ENCODE measurements at places on chromosomes 2 and 18. TPM values are rescaled to one million over a fixed set of nuclear protein-coding genes. Genes with fewer than 3 reads are reported as not detected.

DNA sequence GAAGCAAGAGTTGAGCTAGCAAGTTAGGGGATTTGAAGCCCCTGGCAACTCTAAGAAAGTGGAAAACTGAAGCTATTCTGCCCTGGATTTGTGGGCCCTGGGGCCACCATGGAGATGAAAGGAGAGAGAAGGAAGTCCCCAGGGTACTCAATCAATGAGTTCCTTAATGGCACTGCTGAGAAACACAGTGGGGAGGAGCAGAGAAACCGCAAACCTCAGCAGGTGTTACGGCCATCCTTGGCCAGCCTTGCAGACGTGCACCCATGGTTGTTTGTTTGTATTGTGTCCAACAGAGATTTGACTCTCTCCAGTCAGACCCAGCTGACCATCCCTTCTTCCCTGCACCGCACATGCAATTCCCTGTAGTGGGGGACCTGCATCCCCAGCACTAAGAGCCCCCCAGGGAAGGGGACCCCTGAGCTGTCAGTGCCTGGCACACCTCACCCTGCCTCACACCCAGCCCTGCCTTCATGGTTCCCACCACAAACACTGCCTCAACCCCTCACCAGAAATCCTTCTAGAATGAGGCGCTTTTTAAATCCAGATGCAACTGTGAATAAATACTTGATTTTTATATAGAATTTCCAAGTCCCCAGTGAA lies 255.3 kb downstream of the SH3BP4 start:
- no peak for DNase-seq

- peak; percentile 29 for DNase-seq
These were observed 539.5 kb downstream of the NRXN1 start for GRCh38 chr2:50492477-50492851.

- no peak for DNase-seq
These were observed 527.6 kb downstream of the SATB2 start for GRCh38 chr2:198930170-198930569.

DNA sequence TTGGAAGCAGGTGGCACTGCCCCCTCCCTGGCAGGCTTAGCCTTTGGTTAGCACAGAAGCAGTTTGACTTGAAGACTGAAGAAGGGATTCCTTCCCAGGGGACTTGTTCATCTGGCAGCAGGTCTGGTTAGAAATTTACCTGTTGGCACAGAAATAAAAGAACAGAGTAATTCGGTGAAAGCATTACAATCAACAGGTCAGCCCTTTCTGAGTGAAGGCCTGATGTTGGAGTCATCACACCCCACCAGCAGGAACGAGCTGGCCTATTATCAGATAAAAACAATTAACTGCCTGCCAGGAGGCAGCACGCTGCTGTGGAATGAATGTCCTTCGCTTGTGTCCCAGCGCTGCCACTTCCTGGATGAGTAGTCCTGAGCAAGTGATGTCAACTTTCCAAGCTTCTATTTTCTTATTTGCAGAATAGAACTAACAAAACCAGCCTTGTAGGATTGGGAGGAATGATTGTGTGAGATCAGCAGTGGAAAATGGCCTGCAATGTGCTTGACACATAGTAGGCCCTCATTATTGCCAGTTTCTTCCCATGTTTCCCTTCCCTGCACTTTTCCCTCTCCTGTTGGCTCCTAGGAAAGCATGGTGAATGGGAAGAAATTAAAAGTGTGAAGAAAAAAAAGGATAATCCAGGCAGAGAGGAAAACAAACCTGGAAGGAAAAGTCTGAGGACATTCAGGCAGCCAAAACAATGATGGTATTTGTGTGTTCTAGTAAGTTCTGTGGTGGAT lies 29.0 kb downstream of the LGALSL start:
- DNase-seq = peak; percentile 18

The ZNF804A gene
- total RNA-seq = 0.32 TPM

- peak; percentile 59 for DNase-seq
These were observed 972 bp upstream of the DLX2 start for GRCh38 chr2:172103471-172104272.

- peak; percentile 79 for DNase-seq
These were observed 233.8 kb downstream of the LDLRAD4 start for GRCh38 chr18:13452388-13452811.

The GPBAR1 gene
- total RNA-seq = 0.55 TPM

The DQX1 gene
- 0.73 TPM for total RNA-seq

The ELOA2 gene
- total RNA-seq = not detected

Data from astrocyte (in vitro differentiated cells and primary cell).